ENCODE measurements at places on chromosomes 3 and 15. TPM values are rescaled to one million over a fixed set of nuclear protein-coding genes. Genes with fewer than 3 reads are reported as not detected.

- H3K36me3 ChIP-seq, result peaks cover 16% of the 10 kb centered on the region
- no peaks in the 10 kb centered on the region for H3K4me1 ChIP-seq
- no peak overlapping the region for H3K4me3 ChIP-seq
- no peak overlapping the region for H3K27ac ChIP-seq
- no peaks in the 10 kb centered on the region for H3K27me3 ChIP-seq
Measured at GRCh38 chr15:100123611-100124010, 218.2 kb downstream of the ADAMTS17 start.

GRCh38 chr15:60480149-60480548 lies 1.2 kb upstream of the ICE2 start:
- DNase-seq, result no peak
- peaks cover 54% of the 10 kb centered on the region for H3K4me1 ChIP-seq
- peak overlapping the region; percentile 96 for H3K27ac ChIP-seq

DNA sequence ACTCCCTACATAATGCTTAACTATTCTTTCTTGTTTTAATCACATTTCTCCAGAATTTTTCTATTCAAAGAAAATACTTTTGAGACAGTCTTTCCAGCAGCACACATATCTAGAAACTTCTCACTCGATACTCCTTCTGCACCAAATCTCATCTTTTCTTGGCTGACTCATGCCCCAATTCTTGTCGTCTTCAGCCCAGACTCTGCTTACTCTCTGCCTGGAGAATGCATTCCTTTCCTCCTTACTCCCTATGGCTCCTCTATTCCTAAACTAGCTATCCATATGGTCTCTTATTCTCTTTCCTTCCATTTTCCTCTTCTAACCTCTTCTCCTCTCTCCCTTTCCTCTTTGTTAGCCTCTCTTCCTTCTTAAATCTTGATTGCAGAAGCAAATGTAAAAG lies 158.7 kb downstream of the GBE1 start:
- no peak overlapping the region for H3K27ac ChIP-seq
- peaks cover 4% of the 10 kb centered on the region for H3K36me3 ChIP-seq
- no peaks in the 10 kb centered on the region for H3K27me3 ChIP-seq
- no peak for DNase-seq
- H3K4me1 ChIP-seq, result no peaks in the 10 kb centered on the region
- H3K4me3 ChIP-seq, result no peak overlapping the region

DNA sequence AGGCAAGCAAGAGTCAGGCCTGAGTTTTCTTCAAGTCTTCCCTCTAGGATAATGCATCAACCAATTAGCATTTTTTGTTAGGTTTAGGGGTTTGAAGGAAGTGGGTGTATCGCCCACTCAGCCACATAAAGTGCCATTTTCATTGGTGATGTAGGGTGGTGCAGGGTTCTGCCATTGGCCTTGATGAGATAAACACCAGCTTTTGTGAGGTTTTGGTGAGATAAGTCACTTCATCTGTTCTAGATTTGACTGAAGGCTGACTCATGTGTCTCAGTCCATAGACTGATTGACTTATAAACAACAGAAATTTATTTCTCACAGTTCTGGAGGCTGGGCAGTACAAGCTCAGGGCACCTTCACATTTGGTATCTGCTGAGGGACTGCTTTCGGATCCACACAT lies 84.5 kb upstream of the C3orf80 start:
- no peaks in the 10 kb centered on the region for H3K36me3 ChIP-seq
- H3K4me1 ChIP-seq, result peaks cover 7% of the 10 kb centered on the region
- no peak overlapping the region for H3K27ac ChIP-seq
- DNase-seq, result peak; percentile 62
- no peaks in the 10 kb centered on the region for H3K27me3 ChIP-seq

- no peak overlapping the region for H3K4me3 ChIP-seq
- peaks cover 26% of the 10 kb centered on the region for H3K27me3 ChIP-seq
- no peaks in the 10 kb centered on the region for H3K4me1 ChIP-seq
- H3K27ac ChIP-seq, result no peak overlapping the region
Measured at GRCh38 chr15:40280260-40281056, 2.4 kb downstream of the ANKRD63 start.

GRCh38 chr3:15204005-15204404 lies 2.0 kb upstream of the CAPN7 start:
- H3K36me3 ChIP-seq, result peaks cover 3% of the 10 kb centered on the region
- no peak overlapping the region for H3K27ac ChIP-seq
- H3K27me3 ChIP-seq, result no peaks in the 10 kb centered on the region
- H3K4me1 ChIP-seq, result peaks cover 30% of the 10 kb centered on the region

DNA sequence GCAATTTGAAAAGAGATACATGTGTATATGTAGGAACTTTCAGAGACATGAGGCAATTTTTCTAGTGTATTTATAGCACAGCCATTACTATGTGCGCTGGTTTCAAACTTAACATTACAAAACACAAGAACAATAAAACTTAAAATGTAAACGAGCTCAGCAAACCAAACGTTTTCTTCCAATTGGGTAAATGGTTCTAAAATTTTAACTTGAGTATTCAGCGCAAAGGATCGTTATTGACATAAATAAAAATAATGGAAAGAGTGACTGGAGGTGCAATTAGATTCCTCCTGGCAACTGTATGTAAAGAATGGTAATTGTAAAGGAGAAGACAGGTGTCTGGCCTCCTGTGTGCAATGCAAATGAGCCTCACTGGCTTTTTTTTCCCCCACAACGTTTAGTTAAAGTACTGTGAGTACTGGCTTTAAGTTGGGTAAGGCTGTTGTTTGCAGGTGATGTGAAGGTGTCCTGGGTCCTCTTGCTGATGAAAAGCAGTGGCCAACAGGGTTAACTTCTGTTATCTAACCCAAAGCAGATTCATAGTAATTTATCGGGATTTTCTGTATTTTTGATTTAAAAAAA lies 14.1 kb upstream of the GADL1 start:
- no peaks in the 10 kb centered on the region for H3K4me1 ChIP-seq
- no peak for DNase-seq
- no peak overlapping the region for H3K27ac ChIP-seq
- no peaks in the 10 kb centered on the region for H3K27me3 ChIP-seq

DNA sequence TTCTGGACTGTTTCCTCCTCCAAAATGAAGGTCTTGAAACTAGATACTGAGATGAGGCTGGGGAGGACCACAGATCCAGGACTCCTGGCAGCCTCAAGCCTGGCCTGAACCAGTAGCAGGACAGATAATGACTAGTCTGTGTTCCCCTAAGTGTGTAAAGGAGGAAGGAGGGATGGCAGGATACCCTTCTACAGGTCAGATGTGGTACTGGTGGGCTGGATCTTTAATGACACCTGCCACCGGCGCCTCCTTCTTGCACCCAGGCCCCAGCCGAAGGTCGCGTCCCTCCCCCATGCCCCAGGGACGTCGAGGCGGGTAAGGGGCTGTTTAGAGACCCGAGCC lies 556 bp downstream of the USP19 start:
- H3K27me3 ChIP-seq, result no peaks in the 10 kb centered on the region
- H3K4me1 ChIP-seq, result peaks cover 20% of the 10 kb centered on the region
- H3K36me3 ChIP-seq, result peaks cover 21% of the 10 kb centered on the region

DNA sequence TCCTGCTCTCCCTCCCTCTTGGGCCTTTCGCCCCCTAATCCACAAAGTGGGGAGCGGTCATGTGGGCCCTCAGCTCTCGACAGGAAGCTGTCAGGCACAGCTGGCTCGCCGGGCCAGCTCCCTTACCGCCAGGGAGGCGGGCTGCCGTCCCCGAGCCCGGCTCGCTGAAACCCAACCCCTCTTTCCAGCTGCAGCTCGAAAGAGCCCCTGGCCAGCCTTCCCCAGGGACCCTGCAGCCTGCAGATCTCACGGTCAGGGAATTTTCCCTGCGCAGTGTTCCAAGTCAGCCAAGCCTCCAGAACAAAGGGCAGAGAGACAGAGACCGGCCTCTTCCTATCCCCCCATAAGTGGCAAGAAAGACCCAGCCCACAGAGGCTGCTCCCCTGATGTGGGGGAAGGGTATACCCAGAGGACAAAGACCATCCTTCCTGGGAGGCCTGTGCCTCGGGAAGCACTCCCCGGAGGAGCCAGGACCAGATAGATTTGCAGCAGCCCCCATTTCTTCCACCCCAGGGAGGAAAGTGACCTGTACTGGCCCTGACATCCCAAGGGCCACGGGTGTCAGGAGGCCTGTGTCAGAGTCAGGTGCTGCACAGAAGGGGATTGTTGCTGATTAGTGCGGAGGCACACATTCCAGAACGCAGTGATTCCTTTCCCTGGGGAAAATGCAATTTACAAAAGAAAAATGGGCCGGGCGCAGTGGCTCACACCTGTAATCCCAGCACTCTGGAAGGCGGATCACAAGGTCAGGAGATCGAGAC lies 32.6 kb downstream of the MAGEF1 start:
- no peaks in the 10 kb centered on the region for H3K27me3 ChIP-seq
- no peak for DNase-seq
- H3K27ac ChIP-seq, result no peak overlapping the region
- H3K4me1 ChIP-seq, result no peaks in the 10 kb centered on the region

GRCh38 chr15:39580485-39581241 lies at the start of gene THBS1:
Gene THBS1 (plus strand): TSS chr15:39581079. CDS start chr15:39581858, 779 bp downstream.
- peak within 1 kb of the TSS; percentile 66 for H3K4me3 ChIP-seq
- DNase-seq, result peak; percentile 73
- H3K27ac ChIP-seq, result no peak within 1 kb of the TSS

DNA sequence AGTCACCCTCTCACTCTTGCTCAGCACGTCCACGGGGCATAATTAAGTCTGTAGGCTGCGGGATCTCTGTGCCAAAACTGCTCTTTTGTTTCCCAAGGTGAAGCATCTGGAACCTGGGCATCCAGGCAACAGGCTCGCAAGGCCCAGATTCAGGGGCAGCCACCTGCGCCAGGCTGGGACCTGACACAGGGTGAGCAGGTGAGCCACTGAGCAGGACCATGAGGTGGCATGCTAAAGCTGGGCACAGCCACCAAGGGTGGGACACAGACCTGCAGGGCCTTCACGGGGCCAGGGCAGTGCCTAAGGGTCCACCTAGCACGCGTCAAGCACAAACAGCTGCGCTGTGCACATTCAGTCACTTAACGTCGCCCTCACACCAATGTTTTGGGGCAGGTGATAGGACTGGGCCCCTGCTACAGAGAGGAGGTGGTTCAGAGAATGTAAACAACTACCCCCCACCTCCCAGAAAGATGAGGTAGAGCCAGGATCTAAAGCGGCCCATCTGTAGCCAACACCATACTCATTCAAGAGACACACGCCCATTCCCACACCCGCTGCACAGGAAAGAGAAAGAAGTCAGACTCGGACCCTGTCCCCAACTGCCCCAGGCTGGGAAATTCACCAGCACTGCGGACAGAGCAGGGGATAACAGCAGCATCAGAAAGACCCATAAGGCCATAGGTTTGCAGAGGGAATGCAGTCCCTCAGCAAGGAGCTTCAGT lies 16.3 kb downstream of the XXYLT1 start:
- no peak overlapping the region for H3K27ac ChIP-seq
- no peak overlapping the region for H3K4me3 ChIP-seq
- DNase-seq, result no peak
- H3K27me3 ChIP-seq, result no peaks in the 10 kb centered on the region
- no peaks in the 10 kb centered on the region for H3K36me3 ChIP-seq

DNA sequence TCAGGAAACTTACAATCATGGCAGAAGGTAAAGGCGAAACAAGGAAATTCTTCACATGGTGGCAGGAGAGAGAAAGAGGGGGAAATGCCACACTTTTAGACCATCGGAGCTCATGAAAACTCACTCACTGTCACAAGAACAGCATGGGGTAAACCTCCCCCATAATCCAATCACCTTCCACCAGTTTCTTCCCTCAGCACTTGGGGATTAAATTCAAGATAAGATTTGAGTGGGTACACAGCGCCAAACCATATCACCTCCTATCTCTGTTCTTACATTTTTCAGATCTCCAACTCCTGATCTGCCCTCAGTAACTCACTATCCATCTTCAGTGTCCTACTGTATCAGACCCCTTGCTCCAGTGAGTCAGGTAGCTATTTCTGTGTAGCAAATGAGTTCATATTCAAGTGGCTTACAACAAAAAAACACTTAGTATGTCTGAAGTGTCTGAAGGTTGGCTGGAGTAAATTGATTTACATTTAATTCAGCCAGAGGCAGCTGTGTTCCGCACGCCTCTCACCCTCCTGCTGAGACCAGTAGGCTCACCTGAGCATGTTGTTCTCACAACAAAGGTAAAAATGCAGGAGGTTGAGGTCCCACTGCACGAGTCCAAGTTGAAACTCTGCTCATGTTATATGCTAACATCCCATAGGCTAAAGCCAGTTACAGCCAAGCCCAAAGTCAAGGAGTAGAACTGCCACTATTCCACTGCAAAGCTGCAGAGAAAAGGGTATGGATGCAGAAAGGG lies 180.7 kb upstream of the LMCD1 start:
- H3K4me1 ChIP-seq, result peaks cover 4% of the 10 kb centered on the region
- no peak overlapping the region for H3K27ac ChIP-seq
- no peak for DNase-seq
- no peaks in the 10 kb centered on the region for H3K27me3 ChIP-seq
- no peaks in the 10 kb centered on the region for H3K36me3 ChIP-seq

DNA sequence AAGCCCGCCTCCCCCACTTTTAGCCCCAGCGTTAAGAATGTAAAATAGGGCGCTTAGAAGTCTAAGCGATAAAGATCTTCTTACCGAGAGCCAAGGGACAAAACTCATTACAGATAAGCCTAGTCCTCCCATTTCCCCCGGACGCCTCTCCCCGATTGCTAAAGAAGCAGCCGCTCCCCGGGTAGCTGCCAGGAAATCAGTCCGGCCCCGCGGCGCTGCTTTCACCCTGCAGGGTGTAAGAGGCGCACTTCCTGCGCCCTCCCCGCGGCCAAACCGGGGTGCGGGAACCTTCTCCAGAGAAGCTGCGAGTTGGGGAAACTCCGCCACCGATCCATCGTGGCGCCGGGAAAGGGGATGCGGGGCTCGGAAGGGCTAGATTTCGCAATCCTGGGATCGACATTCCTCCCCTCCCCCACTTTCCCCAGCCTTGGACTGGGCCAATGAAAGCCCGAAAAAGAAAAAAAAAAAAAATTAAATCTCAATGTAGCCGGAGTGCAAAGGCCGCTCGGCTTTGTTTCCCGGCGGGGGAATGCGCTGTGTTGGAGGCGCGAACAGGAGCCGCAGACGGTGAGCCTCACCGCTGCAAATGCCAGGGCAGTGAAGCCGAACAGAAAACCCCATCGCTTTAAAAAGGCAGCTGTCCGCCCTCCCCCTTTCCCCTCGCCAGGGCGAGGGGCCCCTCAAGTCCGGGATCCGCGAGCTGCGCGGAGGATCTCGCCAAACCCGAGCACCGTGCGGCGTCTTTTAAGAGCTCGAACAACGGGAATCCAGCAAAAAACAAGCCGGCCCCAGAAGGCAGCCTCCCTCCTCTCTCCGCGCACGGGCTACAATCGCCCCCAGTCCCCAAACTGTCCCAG lies 626 bp upstream of the PTPRG start:
- peak overlapping the region; percentile 71 for H3K4me3 ChIP-seq
- no peaks in the 10 kb centered on the region for H3K36me3 ChIP-seq
- H3K27me3 ChIP-seq, result peaks cover 60% of the 10 kb centered on the region
- H3K4me1 ChIP-seq, result peaks cover 8% of the 10 kb centered on the region

- peaks cover 4% of the 10 kb centered on the region for H3K36me3 ChIP-seq
- H3K27ac ChIP-seq, result no peak overlapping the region
- peaks cover 50% of the 10 kb centered on the region for H3K4me1 ChIP-seq
- DNase-seq, result no peak
Measured at GRCh38 chr15:28967066-28967465, 81.3 kb downstream of the APBA2 start.

GRCh38 chr3:22729212-22729611 lies 473.9 kb upstream of the UBE2E2 start:
- H3K36me3 ChIP-seq, result no peaks in the 10 kb centered on the region
- H3K27me3 ChIP-seq, result no peaks in the 10 kb centered on the region
- no peaks in the 10 kb centered on the region for H3K4me1 ChIP-seq
- no peak for DNase-seq
- H3K4me3 ChIP-seq, result no peak overlapping the region

The CLDN16 gene
- not detected for total RNA-seq

The ADAMTS9 gene
- not detected for total RNA-seq

The ACKR2 gene
- 1.2 TPM for total RNA-seq

The PAK6 gene
- total RNA-seq, result 0.67 TPM

The LINS1 gene
- 28.7 TPM for total RNA-seq

The PLSCR2 gene
- total RNA-seq, result not detected

The GOLGA8M gene
- 0.99 TPM for total RNA-seq

The MED12L gene
- total RNA-seq, result 3.4 TPM

The CLDN18 gene
- total RNA-seq, result not detected

Data from activated CD8-positive, alpha-beta T cell treated with anti-CD3 and anti-CD28 coated beads for 36 hours (primary cell).